ENCODE measurements at places on chromosomes 1 and 21. TPM values are rescaled to one million over a fixed set of nuclear protein-coding genes. Genes with fewer than 3 reads are reported as not detected.

CHIA gene
- total RNA-seq: 11.4 TPM

NGF gene
- total RNA-seq: 0.52 TPM

SH2D1B gene
- 0.61 TPM for total RNA-seq

DENND2C gene
- total RNA-seq: 6.1 TPM

SDC3 gene
- total RNA-seq: 41.8 TPM

TRIM17 gene
- 2.2 TPM for total RNA-seq

KCNT2 gene
- 3.0 TPM for total RNA-seq

SPRR5 gene
- total RNA-seq: not detected

DNA sequence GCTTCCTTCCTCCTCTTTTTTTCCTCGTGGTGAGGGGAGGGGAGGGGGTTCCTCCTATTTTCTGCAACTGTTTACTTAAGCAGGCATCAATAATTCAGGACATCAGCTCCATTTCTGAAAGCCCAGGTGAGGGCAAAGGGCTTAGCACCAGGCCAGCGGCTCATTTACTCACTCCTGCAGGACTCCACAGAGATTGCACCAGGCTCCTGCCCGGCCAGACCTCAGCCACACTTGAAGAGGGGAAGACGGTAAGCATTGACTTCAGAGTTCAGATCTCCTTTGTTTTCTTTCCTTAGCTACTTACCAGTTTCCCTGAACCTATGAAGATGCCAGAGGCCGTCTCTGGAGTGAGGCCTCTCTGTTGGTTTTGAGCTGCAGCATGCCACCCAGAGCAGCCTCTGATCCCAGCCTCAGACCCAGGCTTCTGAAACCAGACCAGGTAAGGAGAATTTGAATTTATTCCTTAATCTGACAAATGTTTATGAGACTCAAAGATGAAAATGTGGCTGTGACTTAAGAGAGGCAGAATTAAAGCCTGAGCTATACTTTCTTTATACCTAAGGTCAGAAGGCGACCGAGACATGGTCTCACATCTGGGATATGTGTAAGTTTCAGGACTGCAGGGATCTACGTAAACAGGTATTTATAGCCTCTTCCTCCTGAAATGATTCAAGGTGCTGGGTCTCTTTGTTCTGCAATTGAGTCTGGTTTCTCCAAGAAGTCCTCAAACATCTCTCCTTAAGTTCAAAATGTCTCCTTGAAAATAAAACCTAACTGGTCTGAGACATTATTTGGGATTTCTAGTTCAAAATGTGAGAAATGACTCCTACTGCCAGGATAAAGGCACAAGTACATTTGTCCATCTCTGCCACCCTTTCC, 272.5 kb upstream of the RUNX1 start:
- H3K27ac ChIP-seq: no peak overlapping the region
- DNase-seq: no peak
- H3K36me3 ChIP-seq: no peaks in the 10 kb centered on the region
- no peak overlapping the region for H3K4me3 ChIP-seq
- no peaks in the 10 kb centered on the region for H3K27me3 ChIP-seq
- H3K4me1 ChIP-seq: peaks cover 5% of the 10 kb centered on the region

DNA sequence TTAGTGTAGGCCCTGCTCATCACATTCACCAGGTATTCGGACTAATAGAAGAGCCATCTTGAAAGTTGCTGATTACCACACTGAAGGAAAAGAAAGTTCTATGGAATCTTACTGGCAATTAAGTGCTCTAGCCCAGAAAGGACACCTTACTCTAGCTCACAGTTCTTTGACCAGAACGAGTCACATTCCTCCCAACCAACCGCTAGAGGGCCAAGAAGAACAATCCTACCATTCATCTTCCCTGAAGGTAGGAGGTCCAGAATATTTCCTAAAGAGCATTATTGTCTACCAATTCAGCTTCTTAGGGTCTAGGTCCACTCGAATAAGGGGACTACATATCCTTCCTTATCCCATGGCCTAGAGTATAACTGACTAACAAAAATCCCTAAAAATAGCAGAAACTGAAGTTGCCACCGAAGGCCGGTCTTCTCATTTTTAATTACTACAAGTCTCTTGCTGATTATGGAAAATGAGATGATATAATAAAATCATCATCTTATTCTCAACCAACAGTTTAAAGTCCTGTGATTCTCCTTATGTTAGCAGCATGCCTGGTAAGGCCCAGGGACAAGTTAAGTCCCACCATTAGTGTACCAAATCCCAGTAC, 2.7 kb upstream of the FMO1 start:
- H3K4me1 ChIP-seq: no peaks in the 10 kb centered on the region
- no peak overlapping the region for H3K27ac ChIP-seq
- H3K36me3 ChIP-seq: no peaks in the 10 kb centered on the region
- no peaks in the 10 kb centered on the region for H3K27me3 ChIP-seq
- DNase-seq: peak; percentile 40

GRCh38 chr1:152679459-152679858, 4.4 kb downstream of the LCE2C start:
- no peaks in the 10 kb centered on the region for H3K36me3 ChIP-seq
- no peak overlapping the region for H3K27ac ChIP-seq
- H3K27me3 ChIP-seq: no peaks in the 10 kb centered on the region
- no peaks in the 10 kb centered on the region for H3K4me1 ChIP-seq
- no peak for DNase-seq

- peaks cover 24% of the 10 kb centered on the region for H3K27me3 ChIP-seq
- H3K4me1 ChIP-seq: no peaks in the 10 kb centered on the region
- DNase-seq: no peak
These were observed 50.7 kb downstream of the KLHDC7A start for GRCh38 chr1:18531503-18531845.

DNA sequence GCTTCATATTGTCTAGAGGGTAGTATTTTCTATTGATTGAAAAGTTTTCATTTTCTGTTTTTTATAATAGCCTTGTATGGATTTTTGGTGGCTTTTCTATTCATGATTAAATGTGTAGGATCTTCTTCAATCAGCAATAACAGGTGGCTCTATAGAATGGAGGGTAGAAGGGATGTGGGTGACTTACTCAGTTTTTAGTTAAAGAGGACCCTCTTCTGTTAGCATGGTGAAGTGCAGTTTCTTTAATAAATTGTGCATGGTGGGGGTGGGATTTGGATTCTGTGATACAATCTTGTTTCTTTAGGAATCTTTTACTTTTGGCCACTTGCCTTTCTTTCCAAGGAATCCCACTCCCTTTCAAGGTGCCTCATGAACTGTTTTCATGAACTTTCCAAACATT, 64.7 kb downstream of the SLC35A3 start:
- no peaks in the 10 kb centered on the region for H3K27me3 ChIP-seq
- H3K36me3 ChIP-seq: no peaks in the 10 kb centered on the region
- no peak overlapping the region for H3K27ac ChIP-seq
- H3K4me3 ChIP-seq: no peak overlapping the region

DNA sequence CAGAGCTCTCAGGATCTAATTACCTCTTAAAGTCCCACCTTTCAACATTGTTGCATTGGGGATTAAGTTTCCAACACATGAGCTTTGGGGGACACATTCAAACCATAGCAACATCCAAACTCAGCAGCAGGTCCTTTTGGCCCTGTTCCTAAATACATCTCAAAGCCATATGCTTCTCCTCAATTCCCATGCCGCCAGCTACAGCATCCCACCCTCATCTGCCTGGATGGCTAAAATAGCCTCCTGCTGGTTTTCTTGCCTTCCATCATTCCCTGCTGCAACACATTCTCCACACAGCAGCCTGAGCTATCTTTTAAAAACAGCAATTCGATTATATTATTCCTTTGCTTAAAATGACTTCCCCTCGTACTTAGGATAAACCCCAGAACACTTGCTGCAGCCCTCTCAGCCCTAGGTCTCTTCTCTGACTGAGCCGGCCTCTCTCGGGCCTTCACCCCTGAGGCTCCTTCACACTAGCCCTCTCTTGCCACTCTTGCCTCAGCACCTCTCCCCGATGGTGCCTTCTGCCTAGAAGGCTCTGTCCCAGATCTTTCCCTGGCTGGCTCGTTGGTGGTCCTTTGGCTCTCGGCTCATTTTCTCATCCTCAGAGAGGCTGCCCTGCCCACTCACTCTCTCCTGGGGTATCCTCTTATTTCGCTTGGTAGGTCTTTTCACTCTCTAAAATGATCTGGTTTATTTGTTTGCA, 16.5 kb downstream of the MYBPH start:
- no peak overlapping the region for H3K4me3 ChIP-seq
- H3K36me3 ChIP-seq: no peaks in the 10 kb centered on the region
- DNase-seq: no peak
- H3K27me3 ChIP-seq: no peaks in the 10 kb centered on the region
- H3K27ac ChIP-seq: no peak overlapping the region

- no peaks in the 10 kb centered on the region for H3K36me3 ChIP-seq
- no peak overlapping the region for H3K4me3 ChIP-seq
- no peak overlapping the region for H3K27ac ChIP-seq
- H3K27me3 ChIP-seq: no peaks in the 10 kb centered on the region
- H3K4me1 ChIP-seq: peaks cover 5% of the 10 kb centered on the region
These were observed 9.3 kb upstream of the CCN1 start for GRCh38 chr1:85571181-85571759.

- no peaks in the 10 kb centered on the region for H3K27me3 ChIP-seq
- no peaks in the 10 kb centered on the region for H3K4me1 ChIP-seq
- no peak for DNase-seq
- H3K4me3 ChIP-seq: no peak overlapping the region
- no peak overlapping the region for H3K27ac ChIP-seq
- H3K36me3 ChIP-seq: no peaks in the 10 kb centered on the region
These were observed 50.9 kb upstream of the CNIH3 start for GRCh38 chr1:224565186-224565585.

- H3K4me1 ChIP-seq: peaks cover 10% of the 10 kb centered on the region
- H3K36me3 ChIP-seq: peaks cover 11% of the 10 kb centered on the region
- H3K4me3 ChIP-seq: no peak overlapping the region
- DNase-seq: no peak
- H3K27me3 ChIP-seq: no peaks in the 10 kb centered on the region
These were observed 42.1 kb downstream of the KIAA1614 start for GRCh38 chr1:180954801-180955165.

GRCh38 chr1:228463559-228464455, 23.4 kb upstream of the RNF187 start:
- H3K27ac ChIP-seq: no peak overlapping the region
- peak; percentile 50 for DNase-seq
- no peaks in the 10 kb centered on the region for H3K4me1 ChIP-seq
- H3K4me3 ChIP-seq: no peak overlapping the region

GRCh38 chr21:17540530-17540929, 27.7 kb downstream of the CXADR start:
- H3K27me3 ChIP-seq: no peaks in the 10 kb centered on the region
- no peak for DNase-seq
- H3K4me1 ChIP-seq: peaks cover 19% of the 10 kb centered on the region
- no peak overlapping the region for H3K27ac ChIP-seq
- no peaks in the 10 kb centered on the region for H3K36me3 ChIP-seq

- H3K27me3 ChIP-seq: peaks cover 3% of the 10 kb centered on the region
- DNase-seq: no peak
- no peak overlapping the region for H3K27ac ChIP-seq
These were observed 409.3 kb downstream of the PTPRU start for GRCh38 chr1:29645586-29645985.

- no peak overlapping the region for H3K27ac ChIP-seq
- H3K4me3 ChIP-seq: no peak overlapping the region
- no peaks in the 10 kb centered on the region for H3K36me3 ChIP-seq
- no peaks in the 10 kb centered on the region for H3K4me1 ChIP-seq
These were observed 12.0 kb upstream of the HNRNPU start for GRCh38 chr1:244876228-244876910.

DNA sequence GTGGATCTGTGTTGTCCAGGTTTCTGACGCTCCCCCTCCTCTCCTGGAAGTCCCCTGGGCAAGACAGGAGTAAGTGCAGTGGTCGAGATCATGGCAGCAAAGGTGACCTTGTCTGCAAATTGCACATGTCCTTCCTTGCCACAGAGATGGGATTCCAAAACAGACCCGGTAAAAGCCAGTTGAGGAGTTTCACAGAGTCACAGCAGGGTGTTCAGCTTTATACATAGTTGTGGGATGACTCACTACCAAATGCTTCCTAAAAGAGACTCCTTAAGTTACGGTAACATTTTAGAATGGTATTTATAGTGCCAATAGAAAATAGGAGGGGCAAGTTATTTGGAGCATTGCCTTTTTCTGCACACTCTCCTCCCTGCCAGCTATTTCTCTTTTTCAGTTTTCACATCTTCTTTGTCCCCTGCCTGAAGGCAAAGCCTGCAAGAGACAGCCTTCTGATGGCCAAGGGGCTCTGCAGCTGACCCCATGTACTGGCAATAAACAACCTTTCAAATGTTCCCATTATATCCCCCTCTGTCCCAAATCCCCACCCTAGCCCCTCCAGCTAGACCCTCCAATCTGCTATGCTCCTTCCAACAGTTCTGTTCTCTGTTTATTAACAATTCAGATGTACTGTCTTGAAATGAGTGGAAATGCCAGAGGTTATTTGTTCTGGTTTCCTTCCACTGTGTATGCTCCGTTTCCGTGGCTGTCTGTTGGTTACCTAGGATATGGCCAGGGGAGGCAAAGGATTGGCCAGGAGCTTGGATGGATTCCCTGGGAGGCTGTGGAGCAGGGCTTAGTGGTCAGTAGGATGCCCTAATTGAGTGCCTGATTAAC, 115.0 kb downstream of the TGFB2 start:
- peaks cover 9% of the 10 kb centered on the region for H3K4me1 ChIP-seq
- no peak overlapping the region for H3K4me3 ChIP-seq
- H3K27me3 ChIP-seq: no peaks in the 10 kb centered on the region
- peak overlapping the region; percentile 71 for H3K27ac ChIP-seq
- no peaks in the 10 kb centered on the region for H3K36me3 ChIP-seq

GRCh38 chr1:201570181-201570885, 31.4 kb downstream of the NAV1 start:
- peak overlapping the region; percentile 7 for H3K27ac ChIP-seq
- no peaks in the 10 kb centered on the region for H3K27me3 ChIP-seq
- H3K4me1 ChIP-seq: no peaks in the 10 kb centered on the region
- no peak for DNase-seq

DNA sequence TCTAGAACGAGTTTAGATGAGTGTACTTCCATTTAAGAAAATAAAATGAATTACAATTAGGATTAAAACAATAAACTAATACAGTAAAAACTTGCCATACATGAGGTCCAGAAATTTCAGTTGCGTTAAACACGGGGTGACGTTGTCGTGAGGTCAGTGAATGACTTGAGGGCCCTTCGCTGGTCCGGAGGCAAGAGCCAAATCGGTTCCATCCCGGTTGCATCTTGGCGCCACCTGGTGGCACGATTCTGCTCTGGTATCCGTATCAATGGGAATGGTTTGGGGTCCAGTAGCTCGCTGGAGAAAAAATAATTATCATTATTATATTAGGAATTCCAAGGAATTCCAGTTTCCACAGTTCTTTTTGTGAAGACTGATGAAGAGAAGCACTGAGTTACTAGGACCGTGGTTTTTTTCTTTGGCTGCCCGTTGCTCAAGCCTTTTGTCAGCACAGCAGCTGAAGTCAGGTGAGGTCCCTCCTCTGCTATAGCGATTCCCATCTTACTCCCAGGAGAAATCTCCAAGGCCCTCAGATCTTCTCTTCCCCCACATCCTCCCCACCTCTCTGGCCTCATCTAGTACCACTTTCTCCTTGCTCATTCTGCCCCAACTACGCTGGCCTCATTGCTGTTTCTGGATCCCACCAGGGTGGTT, 161.4 kb downstream of the SLC35F3 start:
- H3K27ac ChIP-seq: no peak overlapping the region
- no peaks in the 10 kb centered on the region for H3K36me3 ChIP-seq
- H3K4me1 ChIP-seq: no peaks in the 10 kb centered on the region
- peak; percentile 66 for DNase-seq
- no peaks in the 10 kb centered on the region for H3K27me3 ChIP-seq

- H3K4me1 ChIP-seq: no peaks in the 10 kb centered on the region
- no peak for DNase-seq
- H3K27ac ChIP-seq: no peak overlapping the region
- H3K27me3 ChIP-seq: peaks cover 2% of the 10 kb centered on the region
These were observed 432.0 kb downstream of the SETD4 start for GRCh38 chr21:35628316-35628715.

- H3K27me3 ChIP-seq: no peaks in the 10 kb centered on the region
- DNase-seq: no peak
- peaks cover 6% of the 10 kb centered on the region for H3K4me1 ChIP-seq
- no peaks in the 10 kb centered on the region for H3K36me3 ChIP-seq
- H3K4me3 ChIP-seq: no peak overlapping the region
These were observed 151.4 kb downstream of the PTGER3 start for GRCh38 chr1:70896224-70896623.
